Activated T-helper 9 cell treated with anti-CD3 and anti-CD28 coated beads, Interleukin-2, amount 50 U/mL, for 16 hours (primary cell): ENCODE measurements at places on chromosomes 1 and 21.

DNA sequence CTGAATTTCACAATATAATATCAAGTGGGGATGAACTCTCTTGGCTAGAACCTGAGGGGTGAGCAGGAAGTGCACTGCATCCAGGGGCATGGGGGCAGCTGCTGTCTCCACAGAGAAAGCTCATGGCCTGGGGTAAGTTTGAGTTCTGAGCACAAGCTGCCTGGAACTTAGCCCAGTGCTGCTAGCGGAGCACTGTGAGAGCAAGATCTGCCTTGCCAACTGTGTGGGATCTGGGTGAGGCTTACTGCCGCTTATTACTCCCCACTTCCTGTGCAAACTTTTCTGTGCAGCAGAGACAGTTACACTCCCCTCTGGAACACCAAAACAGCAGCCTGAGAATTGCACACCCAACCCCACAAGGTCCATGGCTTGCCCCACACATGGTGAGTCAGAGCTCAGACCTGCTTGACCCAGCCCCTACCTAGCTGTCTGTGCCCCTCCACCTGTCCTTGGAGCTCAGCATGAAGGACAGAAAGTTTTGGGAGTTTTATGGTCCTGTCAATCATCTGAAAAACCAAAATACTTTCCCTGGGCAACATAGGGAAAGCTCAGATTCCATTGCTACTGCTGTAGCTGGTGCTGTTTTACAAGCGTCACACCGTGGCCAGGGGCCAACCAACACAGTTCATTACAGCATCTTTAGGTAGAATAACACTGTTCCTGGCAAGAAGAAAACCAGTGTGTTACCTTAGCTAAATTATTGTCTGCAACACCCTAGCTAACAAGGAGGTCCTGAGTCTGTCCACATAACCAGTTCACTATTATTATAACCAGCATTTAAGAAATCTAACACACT lies 762.1 kb upstream of the NEGR1 start:
- DNase-seq: no peak

DNA sequence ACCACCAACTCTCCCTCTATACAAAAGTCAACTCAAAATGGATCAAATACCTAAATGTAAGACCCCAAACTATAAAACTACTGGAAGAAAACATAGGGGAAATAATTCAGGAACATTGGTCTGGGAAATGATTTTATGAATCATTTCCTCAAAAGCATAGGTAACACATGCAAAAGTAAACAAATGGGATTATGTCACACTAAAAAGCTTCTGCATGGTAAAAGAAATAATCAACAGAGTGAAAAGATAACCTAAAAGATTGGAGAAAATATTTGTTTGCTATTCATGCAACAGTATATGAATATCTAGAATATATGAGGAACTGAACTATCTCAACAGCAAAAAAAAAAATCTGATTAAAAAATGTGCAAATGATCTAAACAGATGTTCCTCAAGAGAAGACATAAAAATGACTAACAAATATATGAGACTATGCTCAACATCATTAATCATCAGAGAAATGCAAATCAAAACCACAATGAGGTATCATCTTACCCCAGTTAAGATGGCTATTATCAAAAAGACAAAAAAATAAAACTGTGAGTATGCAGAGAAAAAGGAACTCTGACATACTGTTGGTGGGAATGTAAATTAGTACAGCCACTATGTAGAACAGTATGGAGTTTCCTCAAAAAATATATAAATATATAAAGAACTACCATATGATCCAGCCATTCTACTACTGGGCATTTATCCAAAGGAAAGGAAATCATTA lies 47.8 kb downstream of the VCAM1 start:
- DNase-seq: no peak

GRCh38 chr1:21143752-21144151 lies 32.9 kb downstream of the EIF4G3 start:
- DNase-seq: no peak

DNA sequence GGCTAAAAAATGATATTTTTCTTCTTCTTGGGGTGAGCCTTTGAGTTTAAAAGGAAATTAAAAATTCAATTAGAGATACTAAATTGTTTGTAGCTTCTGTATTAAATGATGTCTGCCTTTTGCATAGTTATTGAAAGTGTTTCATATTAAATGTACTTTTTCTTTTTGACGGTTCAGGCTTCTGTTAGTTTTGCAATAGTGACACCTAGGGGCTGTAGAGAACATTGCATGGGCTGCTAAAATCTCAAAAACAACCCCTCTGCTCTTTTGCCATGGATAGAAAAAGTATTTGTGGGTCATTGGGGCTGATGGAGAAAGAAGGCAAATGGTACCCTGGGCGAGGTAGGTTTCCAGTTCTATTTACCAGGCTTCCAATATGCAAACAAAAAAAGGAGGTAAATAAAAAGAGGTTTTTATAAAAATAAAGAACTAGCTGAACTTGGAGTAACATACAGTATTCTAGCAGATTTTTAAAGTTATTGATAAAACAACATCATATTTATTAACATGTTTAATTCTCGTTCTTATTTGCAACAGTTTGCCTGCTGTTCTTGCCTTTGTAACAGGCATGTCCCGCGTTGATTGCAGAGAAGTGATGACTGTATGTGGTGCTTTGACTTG lies 115.4 kb upstream of the HOOK1 start:
- no peak for DNase-seq

DNA sequence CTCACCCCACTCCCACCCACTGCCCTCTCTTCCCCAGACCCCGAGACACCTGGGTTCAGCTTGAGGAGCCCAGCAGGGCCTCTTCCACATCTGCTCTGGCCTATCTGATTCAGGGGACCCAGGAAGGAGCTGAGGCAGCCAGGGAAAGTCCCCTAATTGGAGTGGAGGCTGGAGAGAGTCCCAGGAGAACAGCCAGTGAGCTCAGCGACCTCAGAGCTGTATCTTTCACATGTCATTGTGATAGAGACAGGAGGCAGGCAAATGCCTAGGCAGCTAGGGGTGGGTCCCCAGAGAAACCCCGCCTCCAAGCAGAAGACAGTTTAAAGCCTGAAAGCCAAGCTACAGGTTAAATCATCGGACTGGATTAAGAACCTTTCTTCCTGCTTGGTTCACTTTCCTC lies 122.7 kb downstream of the MATN1 start:
- DNase-seq: no peak

GRCh38 chr21:35617491-35617890 lies 442.8 kb downstream of the SETD4 start:
- DNase-seq: no peak

DNA sequence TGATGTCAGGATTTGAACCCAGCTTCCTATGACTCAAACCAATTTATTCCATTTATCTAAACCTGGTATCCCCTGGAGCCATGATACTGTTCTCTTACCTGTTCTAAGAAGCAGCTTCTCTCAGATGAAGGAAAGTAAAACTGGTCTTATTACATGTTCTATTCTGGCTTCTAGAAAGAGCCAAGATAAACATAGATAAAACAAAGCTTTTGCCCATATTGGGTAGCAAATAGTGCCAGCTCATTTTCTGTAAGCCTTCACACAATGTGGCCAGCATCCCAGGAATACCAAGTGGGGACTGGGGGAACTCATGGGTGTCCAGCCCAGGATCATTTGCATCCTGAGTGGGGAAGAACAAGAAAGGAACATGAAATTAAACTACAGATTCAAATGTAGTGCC lies 53.5 kb upstream of the EPHA8 start:
- no peak for DNase-seq

GRCh38 chr1:22420455-22421053 lies 31.1 kb upstream of the ZBTB40 start:
- DNase-seq: peak; percentile 9

- DNase-seq: no peak
Observed at GRCh38 chr1:198024782-198025181, 107.6 kb downstream of the LHX9 start.

GRCh38 chr1:114209971-114210370 lies 56.3 kb upstream of the SYT6 start:
- DNase-seq: no peak

DNA sequence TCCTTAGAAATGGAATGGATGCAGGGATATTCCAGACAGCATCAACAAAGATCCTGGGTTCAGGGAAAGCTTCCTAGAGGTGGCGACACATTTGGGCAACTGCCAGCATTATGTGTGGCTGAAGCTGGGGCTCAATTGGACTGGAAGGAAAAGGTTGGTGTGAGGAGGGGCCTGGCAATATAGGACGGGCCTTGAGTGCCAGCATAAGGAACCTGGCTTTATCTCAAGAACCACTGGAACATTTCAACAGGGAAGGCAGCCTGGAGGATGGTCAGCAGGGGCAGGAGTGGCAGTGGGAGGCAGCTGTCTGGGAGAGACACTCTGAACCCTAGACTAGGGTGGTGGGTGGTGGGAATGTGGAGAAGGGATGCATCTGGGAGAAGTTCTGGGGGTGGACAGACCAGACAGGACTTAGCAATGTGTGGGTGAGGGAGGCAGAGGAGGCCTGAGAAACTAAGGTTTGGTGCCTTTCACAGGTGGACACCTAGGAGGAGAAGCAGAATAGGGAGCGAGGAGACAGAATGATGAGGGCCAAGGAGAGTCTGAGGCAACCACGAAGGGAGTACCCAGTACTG lies 3.5 kb downstream of the SH3BGRL3 start:
- no peak for DNase-seq

DNA sequence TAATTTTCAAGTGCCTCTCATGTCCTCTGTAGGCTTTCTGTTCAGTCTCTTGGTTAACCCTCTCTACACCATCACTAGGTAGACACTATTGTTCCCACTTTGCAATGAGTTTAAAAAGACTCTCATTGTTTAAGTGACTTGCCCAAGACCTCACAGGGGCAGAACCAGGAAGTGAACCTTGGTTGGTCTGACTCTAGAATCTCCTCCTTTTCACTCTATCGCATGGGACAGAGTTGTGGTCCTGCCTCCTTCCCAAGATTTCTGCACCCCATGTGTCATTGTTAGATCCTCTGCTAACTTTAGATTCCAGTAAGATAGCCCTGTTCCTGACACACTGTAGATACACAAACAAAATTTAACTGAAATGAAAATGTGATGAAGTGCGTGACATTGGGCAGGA lies 481.7 kb upstream of the USP24 start:
- no peak for DNase-seq

DNA sequence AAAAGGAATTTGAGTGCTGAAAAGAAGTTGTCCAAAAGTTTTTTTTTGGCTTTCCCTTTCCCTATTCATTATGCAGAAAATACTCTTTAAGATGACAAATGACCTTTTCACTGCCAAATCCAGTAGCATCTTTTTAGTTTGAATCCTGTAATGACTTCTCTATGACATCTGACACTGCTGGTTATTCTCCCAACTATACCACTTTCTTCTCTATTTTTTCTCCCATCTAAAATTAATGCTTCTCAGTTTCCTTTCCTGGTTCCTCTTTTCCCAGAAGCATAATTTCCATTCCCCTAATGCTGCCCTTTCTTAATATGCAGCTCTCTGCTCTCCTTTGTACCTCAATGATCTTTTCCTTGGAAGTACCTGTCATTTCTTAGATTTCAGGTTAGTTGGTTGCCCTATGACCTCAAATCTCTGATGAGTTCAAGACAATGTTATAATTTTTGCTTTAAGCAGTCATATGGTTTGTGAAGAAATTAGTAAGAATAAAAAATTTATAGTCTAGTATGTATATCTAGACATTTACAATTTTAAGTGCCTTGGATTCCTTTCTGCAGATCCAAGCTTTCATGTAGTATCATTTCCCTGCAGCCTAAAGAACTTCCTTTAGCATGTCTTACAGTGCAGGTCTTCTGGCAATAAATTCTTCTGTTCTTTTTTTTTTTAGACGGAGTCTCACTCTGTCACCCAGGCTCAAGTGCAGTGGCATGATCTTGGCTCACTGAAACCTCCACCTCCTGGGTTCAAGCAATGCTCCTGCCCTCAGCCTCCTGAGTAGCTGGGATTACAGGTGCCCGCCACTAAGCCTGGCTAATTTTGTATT lies 150.8 kb downstream of the CDC42BPA start:
- DNase-seq: no peak

GRCh38 chr21:38039841-38040240 lies 123.6 kb upstream of the KCNJ6 start:
- DNase-seq: no peak

- no peak for DNase-seq
Observed at GRCh38 chr1:66283622-66284041, 250.3 kb upstream of the SGIP1 start.

DNA sequence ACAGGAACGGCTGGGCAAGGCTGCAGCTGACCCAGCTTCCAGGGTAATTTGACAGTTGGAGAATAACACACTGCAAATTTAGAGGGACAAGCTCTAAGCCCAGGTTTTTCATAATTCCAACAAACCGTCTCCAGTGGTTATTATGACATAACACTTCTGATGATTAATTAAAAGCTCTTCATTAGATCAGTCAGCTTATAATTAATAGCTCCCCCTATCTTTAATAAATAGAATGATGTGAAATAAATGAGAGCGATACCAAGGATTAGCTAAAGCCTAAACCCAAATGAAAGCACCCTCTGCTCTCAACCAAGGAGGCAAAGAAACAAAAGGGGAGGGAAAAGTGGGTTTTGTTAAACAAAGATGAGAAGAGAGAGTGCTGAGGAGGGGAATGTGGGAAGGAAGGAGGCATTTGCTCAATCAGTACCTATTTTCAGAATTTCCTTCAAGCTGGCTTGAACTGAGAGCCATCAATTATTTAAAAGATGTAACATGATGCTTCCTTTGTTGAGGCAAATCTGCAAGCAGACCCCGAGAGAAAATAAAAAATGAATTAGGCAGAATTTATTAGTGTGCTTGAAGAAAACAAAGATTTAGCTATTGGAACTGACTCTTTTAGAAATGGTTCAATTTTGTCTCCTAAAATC lies 221.8 kb upstream of the ESRRG start:
- no peak for DNase-seq

- DNase-seq: no peak
Observed at GRCh38 chr1:178768423-178768822, 43.4 kb downstream of the RALGPS2 start.

- no peak for DNase-seq
Observed at GRCh38 chr1:156177919-156178654, 15.8 kb upstream of the SLC25A44 start.

DNA sequence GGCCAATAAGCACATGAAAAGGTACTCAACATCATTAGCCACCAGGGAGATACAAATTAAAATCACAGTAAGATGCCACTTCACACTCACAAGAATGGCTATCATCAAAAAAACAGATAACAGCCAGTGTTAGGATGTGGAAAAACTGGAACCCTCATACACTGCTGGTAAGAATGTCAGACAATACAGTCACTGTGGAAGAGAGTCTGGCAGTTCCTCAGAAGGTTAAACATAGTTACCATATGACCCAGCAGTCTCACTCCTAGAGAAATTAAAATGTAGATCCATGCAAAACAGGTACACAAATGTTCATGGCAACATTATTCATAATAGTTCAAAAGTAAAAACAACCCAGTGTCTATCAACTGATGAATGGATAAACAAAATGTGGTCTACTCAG lies 33.3 kb downstream of the LDLRAD1 start:
- DNase-seq: no peak

- DNase-seq: no peak
Observed at GRCh38 chr1:10160173-10160572, 50.2 kb upstream of the KIF1B start.

DNA sequence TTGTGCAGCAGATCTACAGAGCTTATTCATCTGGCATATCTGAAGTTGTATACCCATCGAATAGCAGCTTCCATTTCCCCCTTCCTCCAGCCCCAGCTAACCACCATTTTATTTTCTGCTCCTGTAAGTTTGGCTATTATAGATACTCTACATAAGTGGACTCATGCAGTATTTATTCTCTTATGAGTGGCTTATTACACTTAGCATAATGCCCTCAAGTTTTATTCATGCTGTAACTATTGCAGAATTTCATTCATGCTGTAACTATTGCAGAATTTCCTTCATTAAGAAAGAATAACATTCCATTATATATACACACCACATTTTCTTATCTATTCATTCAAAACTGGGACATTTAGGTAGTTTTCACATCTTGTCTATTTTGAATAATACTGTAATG lies 30.5 kb upstream of the IFI16 start:
- DNase-seq: no peak
